Mucosa of gallbladder (tissue), 1 donor: ENCODE measurements at places on chromosomes 7 and 10. TPM values are rescaled to one million over a fixed set of nuclear protein-coding genes. Genes with fewer than 3 reads are reported as not detected.

Gene AGAP9
- total RNA-seq = 10.8 TPM

Gene SFRP4
- total RNA-seq = 0.43 TPM

Gene MYO1G
- total RNA-seq = 6.0 TPM

DNA sequence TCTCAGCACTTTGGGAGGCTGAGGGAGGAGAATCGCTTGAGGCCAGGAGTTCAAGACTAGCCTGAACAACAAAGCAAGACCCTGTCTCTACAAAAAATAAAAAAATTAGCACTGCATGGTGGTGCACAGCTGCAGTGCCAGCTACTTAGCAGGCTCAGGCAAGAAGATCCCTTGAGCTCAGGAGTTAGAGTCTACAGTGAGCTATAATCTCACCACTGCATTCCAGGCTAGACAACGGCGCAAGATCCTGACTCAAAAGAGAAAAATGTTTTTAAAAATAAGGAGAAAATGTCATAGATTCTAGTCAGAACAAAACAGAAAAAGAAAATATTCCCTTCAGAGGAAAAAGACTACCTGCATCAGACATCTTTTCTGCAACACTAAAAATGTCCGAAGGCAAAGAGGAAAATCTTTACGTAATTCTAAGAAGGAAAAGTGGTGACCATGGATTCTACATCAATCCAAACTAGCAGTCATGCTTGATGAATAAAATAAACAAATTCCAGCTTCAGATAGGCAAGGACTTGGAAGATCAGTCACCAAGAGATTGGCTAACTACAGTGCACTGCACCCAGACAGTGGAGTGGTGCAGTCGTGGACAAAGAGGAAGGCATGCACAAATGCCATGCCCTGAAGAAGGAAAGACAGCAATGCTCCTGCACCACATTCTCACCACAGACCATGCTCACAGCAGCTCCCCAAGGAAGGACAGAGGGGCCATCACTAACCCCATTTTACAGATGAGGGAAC is 54.3 kb downstream of the ERCC6 start:
- no peak for DNase-seq

DNA sequence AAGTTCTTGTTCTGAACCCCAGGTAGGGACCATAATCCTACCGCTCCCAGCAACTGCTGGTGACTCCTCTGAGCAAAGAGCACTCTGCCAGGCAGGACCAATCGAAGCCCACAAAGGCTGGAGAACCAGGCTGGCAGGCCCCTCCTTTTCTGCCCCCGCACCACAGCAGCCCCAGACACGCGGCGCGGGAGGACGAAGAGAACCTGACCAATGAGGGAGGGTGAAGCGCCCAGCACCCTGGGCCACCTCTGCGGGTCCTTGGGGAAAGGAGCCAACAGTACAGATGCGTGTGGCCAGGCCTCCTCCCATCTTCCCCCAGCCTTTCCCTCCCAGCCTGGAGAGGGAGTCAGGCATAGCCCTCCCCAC is 25.9 kb downstream of the CTBP2 start:
- DNase-seq = no peak

DNA sequence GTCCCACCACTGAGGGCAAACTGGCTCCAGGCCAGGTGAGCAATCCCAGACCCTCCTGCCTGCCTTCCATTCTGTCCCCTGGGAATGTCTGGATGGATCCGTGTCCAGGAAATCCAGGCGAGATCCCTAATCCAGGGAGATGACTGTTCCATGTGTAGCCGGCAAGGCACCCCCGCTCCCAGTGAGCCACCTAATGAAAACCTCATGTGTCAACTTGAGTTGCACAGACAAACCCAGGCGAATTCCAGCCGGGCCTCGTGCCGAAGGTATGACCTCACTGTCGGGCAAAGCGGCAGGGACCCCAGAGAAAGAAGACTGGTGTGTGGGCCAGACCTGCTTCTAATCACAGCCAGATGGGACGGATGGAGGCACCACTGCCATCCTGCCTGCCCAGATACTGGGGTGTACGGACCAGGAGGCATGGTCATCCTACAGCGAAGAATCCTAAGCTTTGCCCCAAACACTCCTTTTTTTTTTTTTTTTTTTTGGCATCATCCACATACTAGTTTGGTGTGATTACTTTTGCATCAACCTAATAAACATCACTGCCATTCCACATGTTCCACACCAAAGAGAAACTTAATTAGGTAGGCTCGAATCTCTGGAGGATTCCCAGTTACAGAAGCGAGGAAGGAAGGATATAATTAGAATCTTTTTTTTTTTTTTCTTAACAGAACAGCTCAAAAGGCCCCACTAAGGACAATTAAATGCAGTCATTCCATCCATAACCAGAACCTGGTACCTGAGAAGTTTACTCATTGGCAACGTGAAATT is 313.1 kb downstream of the CALN1 start:
- DNase-seq = no peak

DNA sequence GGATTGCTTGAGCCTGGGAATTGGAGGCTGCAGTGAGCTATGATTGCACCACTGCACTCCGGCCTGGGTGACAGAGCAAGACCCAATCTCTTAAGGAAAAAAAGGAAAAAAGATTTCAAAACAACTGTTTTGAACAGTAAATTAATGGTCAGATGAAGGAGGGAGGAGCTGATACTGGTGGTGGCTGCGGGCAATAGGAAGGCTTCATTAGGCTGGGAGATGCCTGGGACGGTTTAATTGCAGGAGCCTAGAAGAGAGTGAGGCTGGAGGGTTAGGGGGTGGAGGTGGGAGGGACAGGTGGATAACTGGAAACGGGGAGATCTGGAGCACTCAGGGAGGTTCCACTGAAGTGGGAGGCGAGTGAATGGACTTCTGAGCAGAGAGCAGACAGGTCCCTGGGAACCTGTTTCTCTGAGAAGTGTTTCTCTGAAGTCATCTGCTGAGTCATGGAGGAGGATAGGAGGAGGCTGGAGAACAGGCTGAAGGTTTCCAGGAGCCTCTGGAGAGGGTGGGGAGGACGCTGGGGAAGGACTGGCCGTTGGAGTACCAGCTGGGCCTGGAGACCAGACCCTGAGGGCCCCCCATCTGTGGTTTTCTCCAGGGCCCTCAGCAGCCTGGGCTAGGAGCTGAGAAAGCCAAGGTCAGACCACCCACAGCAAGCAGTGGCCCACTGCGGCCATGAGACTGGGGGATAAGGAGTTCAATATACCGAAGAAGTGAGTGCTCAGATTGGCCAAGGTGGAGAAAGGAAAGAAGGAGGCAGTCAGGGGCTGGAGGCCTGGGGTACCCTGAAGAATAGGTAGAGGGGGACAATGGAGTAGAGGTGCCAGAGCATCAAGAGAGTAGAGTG is 14.4 kb upstream of the YWHAG start:
- DNase-seq = peak; percentile 42

DNA sequence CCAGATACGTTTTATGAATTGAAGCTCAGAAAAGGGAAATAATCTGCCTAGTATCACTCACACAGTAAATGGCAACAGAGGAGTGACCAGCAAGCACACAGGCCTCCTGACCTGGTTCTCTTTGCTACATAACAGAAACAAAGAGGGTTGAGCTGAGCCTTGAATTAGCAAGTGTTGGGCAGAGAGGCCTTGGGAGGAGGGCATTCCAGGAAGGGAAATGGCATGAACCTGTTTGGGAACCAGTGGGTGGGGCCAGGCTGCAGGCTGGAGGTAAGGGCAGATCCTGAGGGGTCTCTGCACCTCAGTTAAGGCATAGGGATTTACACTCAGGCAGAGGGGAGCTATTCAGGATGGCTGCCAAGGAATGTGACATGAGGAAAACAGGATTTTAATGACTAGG is 24.8 kb upstream of the CYCS start:
- DNase-seq = no peak

GRCh38 chr10:22711373-22711772 is 3.0 kb downstream of the PIP4K2A start:
- no peak for DNase-seq

- peak; percentile 48 for DNase-seq
Observed at GRCh38 chr7:134789967-134790685, 10.7 kb downstream of the CALD1 start.

- no peak for DNase-seq
Observed at GRCh38 chr7:3482147-3482921, 181.3 kb downstream of the SDK1 start.
